ENCODE measurements at places on chromosomes 16 and 17.
A peak's percentile ranks its signal among the peaks of the same experiment; 100 is the strongest.

- DNase-seq: no peak
These were observed 178.6 kb downstream of the WWOX start for GRCh38 chr16:78278056-78278450.

DNA sequence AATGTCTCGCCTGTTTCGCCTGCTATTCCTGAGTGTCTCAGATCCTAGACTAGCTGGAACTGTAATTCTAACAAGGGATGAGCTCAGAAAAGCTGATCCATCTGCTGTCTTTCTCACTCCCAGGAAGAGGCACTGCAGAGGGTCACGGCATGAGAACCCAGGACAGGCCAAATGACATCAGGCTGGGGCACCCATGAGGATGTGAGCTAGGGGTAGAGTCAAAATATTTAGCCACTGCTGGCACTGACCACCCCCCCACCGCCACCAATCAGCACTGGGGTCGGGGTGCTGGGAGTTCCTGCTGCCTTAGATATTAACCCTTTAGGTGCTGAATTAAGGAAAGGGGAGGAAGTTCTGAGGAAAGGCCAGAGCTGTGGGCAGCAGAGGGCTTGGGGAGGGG is 112.4 kb downstream of the IRX3 start:
- no peak for DNase-seq

- DNase-seq: peak; percentile 29
These were observed 2.0 kb downstream of the RGS11 start for GRCh38 chr16:273547-274421.

DNA sequence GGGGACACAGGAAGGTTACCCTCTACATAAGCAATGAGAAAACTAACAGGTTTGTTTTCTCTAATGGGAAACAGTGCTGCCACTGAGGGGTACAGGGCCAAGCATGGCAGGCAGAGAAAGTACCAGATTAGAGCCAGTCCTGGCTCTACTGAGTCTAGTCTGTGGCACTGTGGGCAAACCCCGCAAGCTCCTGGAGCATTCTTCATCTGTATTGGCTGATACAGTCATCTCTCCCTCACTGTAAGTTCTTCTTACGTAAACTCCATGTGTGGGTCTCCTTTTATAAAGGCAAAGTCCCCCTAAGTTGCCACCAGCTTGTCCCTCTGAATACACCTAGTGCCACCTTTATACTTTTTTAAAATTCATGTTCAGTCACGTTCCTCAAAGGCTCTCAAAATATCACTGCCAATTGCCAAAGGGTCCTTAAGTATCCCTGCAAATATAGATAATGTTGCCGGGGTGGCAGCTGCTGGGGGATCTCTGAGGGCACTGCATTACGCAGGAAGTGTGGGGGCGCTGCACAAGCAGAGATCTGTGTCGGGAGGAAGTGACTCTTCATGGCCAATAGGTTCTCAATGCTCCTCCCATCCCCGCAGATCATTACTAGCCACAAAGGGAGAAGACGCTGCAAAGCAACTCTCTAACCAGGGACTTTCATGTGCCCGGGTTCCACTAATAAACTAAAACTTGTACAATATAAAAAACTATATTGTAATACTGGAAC is 18.8 kb downstream of the XPO6 start:
- DNase-seq: no peak

- no peak for DNase-seq
These were observed 164.0 kb downstream of the PHKB start for GRCh38 chr16:47625115-47625567.

GRCh38 chr17:27553019-27553511 is 77.9 kb upstream of the LGALS9 start:
- peak; percentile 69 for DNase-seq

GRCh38 chr17:15406081-15406480 is 61.3 kb downstream of the CDRT4 start:
- DNase-seq: no peak

- DNase-seq: no peak
These were observed 10.5 kb upstream of the PIP4K2B start for GRCh38 chr17:38809828-38810227.

GRCh38 chr16:57757326-57757786 is 21.8 kb downstream of the KATNB1 start:
- peak; percentile 89 for DNase-seq

- DNase-seq: no peak
These were observed 2.3 kb downstream of the CSF3 start for GRCh38 chr17:40017422-40018080.

GRCh38 chr17:47330548-47330947 is 6.8 kb downstream of the EFCAB13 start:
- DNase-seq: no peak

- peak; percentile 70 for DNase-seq
These were observed 40.6 kb downstream of the RAB11FIP4 start for GRCh38 chr17:31431852-31432658.

GRCh38 chr17:51741458-51741857 is 417.1 kb downstream of the CA10 start:
- no peak for DNase-seq

DNA sequence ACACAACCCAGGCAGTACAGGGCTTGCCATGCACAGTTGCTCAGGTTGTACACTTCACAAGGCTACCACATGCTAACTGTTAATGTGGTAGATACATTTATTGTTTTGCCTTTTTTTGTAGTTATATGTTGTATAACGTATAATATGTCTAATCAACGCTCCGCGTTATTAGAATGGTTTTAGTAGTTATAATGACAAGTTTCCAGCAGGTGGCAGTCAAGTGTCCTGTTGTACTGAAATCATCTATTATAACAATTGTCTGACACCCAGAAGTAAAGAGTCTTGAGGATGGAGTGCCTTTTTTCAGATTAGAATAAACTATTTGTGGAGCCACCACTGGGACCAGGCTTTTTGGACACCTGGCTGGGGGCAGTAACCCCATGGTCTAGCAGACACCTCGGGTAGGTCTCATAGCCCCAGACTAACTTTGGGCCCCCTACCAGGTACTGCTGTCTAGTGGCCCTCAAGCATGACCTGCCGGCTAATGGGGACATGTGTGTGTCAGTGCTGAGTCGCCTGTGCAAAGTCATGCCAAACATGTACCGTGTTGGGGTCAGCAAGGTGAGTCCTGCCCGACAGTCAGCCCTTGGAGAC is 32.8 kb downstream of the MYO15A start:
- peak; percentile 70 for DNase-seq

- DNase-seq: peak; percentile 91
These were observed at the start of gene CES3 for GRCh38 chr16:66961065-66961744. Gene CES3, plus strand, starts transcription at chr16:66961266. Its CDS starts 42 bp downstream, at chr16:66961308.

- DNase-seq: peak; percentile 78
These were observed 817 bp downstream of the ITGB4 start for GRCh38 chr17:75722076-75722475.

DNA sequence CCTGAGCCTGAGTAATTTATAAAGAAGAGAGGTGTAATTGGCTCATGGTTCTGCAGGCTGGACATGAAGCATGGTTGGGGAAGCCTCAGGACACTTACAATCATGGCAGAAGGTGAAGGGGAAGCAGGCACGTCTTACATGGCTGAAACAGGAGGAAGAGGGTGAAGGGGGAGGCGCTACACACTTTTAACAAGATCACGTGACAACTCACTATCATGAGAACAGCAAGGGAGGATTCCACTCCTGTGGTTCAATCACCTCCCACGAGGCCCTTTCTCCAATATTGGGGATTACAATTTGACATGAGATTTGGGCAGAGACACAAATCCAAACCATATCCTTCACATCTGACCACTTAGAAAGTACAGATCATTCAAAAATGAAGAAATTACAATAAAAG is 110.6 kb upstream of the SHISA6 start:
- no peak for DNase-seq

DNA sequence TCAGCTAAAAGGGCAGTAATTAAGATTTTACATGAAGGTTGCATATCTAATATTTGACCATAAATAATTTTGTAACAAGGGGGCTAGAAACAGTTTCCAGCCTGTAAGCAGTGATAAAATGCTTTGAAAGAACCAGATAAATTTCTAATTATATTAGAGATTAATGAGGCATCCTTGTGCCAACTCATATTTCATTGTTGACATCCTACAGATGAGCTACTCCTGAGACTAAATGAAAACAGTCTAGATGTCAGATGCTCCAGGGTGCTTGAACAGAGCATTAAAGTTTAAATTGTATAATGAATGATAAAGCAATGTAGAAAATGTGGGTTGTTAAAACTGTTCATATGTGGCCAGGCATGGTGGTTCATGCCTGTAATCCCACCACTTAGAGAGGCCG is 23.3 kb downstream of the IQCK start:
- no peak for DNase-seq

GRCh38 chr17:64532409-64532808 is 25.6 kb downstream of the CEP95 start:
- DNase-seq: no peak

DNA sequence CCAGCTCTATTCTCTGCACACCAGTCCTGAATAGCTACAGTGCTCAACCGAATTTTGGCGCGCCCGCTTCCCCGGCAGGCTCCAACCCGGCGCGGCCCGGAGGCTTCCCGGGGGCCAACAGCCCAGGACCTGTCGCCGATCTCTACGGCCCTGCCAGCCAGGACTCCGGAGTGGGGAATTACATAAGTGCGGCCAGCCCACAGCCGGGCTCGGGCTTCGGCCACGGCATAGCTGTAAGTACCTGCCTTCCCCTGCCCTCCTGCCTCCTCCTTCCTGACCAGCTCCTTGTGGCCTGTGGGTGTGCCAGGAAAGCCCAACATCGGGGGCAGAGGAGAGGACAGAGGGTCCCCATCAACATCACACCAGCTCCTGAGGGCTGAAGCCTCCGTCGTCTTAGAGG is 70.2 kb downstream of the CCDC182 start:
- DNase-seq: no peak

- DNase-seq: no peak
These were observed 4.4 kb downstream of the MCRIP1 start for GRCh38 chr17:81828656-81829055.

DNA sequence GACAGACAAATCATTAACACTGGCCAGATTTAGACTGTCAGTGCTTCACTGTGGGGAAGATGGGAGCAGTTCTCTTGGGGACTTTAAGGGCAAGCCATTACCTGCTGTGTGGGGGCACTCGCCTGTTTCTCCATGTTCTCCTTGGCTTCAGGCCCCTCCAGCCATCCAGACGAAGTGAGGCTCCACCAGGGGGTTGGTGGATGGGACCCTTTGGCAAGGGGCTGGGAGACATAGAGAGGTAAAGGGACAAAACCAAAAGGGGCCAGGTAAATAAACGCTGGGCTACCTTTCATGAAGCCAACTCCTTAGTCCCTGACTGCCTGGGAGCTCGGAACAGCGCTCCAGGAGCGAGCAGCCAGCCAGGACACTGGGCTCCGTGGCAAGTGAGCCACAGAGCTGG is 14.0 kb downstream of the TBX4 start:
- no peak for DNase-seq

DNA sequence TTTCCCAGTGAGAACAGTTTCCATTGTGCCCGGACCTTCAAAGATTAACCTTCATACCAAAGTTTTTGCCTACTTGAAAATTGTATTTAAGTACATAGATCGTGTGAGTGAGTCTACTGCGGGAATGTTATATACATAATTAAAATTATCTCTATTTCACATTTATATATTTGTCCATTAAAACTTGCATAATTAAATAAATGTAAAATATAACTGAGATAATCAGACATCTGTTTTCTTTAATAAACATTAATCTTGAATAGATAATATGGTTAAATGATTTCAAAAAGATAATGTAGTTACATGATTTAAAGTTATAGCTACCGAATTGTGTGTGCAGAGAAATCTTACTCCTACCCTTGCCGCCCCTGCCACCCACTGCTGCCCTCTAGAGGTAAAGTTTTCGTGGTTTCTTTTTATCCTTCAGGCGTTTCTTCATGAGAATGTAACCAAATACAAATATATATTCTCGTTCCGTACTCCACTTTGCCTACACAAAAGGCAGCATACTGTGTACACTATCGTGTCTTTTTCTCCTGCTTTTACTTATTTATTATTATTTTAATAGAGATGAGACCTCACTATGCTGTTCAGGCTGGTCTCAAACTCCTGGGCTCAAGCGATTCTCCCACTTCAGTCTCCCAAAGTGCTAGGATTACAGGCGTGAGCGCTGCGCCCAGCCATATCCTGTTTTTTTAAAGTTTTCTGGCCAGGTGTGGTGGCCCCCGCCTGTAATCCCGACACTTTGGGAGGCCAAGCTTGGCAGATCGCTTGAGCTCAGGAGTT is 35.6 kb downstream of the RPA1 start:
- peak; percentile 60 for DNase-seq

DNA sequence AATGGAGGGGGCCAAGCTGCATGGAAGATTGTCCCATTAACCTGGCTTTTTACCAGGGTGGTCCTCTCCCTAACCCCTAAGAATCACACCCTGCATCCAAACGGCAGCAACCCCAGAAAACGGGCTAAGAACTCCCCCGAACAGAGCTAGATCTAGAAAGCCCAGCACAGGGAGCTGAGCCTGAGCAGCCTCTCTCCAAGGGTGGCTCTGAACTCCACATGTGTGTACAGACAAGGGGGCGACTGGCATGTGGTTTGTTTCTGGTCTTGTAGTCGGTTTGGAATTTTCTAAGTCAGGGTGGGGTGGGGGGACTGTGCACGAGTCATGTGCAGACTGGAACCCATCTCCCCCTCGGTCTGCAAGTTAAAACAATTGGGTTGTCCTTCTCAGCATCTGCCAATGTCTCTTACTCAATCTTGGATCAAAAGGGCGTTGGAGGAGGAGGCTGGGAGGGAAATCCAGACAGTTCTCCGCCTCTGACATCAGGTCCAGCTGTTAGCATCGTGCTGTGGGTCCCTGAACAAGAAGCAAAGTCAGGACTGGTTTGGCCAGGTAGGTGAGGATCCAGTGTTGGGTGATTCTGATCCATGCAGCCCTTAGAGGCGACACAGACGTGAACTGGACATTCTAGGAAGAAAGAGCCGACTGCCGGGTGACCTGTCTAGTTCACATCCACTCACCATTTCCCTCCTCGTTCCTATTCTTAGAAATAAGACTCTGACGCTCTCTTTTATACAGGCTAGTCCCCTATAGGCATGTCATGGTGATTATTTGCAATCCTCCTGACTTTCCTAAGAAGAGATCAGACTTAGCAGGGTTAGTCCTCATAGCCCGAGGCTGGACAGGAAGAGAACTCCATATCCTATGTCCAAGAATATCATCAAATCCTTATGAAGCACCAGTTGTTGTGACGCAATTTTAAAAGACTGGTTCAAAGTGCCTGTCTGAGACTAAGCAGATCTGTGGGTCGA is 381.8 kb downstream of the SOX9 start:
- no peak for DNase-seq

DNA sequence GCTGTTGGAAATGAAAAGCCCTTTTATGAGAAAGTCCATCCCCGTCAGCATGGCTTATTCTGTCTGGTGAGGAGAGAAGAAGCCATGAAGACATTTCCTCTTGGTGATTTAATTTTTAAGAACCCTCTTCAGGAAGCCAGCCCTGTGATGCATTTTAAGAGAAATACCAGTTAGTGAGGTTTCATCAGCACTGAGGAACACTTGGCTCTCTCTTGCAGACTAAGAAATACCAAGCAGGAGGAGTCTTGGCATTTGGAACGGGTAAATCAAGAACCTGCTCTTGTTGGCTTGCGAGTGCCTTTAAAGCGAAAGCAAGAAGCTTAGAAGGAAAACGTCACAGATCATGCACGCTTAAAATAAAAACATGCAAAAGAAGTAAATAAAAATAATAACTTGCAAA is 17.5 kb downstream of the RAB11FIP3 start:
- DNase-seq: no peak

- no peak for DNase-seq
These were observed 5.5 kb upstream of the ASGR1 start for GRCh38 chr17:7184647-7185046.

- no peak for DNase-seq
These were observed 106.8 kb downstream of the METRNL start for GRCh38 chr17:83186226-83186625.

- peak; percentile 50 for DNase-seq
These were observed 1.3 kb downstream of the USP36 start for GRCh38 chr17:78839235-78839761.

- no peak for DNase-seq
These were observed 25.6 kb downstream of the ITGB3 start for GRCh38 chr17:47279062-47279801.

All from HT-29 (cell line).